ENCODE measurements at places on chromosomes 1 and 21.

DNA sequence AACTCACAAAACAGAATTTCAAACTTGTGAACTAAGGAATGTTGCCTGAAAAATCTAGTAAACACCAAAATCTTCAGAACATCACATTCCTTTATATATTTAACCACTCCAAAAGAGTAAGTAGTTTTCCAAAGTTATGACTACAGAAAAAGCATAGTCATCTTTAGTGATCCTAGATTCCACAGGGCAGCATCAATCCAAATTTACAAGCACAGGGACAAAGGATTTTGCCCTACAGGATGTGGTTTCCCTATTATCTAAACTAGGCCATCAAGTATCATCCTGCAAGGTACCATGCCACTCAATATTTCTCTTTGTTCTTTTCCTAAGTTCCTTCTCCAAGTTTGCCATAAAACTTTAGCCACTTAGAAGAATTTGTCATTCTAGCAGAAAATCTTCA is 33.0 kb downstream of the COP1 start:
- no peak for DNase-seq

DNA sequence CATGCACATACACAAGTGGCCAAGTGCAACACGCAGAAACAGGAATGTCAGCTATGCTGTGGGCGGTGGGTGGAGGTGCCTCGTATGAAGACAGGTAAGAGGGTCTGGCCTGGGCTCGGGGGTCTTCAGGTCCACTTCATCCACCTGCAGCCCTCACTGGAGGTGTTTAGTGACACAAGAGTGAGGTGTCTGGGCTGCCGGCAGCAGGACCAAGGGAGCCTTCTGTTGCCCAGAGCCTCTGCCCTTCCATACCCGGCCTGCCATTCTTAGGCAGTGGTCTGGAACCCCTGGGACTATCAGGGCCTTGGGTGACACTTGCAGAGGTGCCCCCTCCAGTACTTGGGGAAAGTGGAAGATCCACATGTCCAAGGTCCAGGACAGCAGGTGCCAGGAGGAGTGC is 21.7 kb upstream of the ACTRT2 start:
- DNase-seq: no peak

- no peak for DNase-seq
Measured at GRCh38 chr1:47722101-47722500, 275.1 kb downstream of the TRABD2B start.

GRCh38 chr1:178847396-178847849 is 23.5 kb downstream of the ANGPTL1 start:
- DNase-seq: no peak

- DNase-seq: no peak
Measured at GRCh38 chr1:171116676-171117075, 26.0 kb downstream of the FMO3 start.

DNA sequence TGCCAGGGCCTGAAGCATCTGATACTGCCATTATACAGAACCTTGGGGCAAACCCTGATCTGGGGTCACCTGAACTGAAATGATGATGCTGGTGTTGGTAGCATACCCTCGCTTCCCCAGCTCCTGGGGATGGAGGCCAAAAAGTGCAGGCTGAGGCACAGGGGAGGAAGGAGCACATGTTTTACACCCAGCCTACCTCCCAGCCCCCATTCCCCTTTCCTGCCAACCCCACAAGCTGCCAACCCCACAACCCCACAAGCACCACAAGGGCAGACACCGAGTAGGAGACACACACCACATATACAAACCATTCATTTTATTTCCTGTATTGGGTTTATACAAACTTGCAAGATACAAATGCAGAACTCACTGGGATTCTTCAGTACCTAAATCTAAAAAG is 4.8 kb upstream of the GOLT1A start:
- no peak for DNase-seq

- DNase-seq: no peak
Measured at GRCh38 chr1:156400191-156400935, 31.4 kb downstream of the RHBG start.

GRCh38 chr1:206897175-206897574 is at the start of gene IL24:
IL24 (plus strand) TSS chr1:206897443; CDS start chr1:206897833, 390 bp downstream.
- DNase-seq: no peak

DNA sequence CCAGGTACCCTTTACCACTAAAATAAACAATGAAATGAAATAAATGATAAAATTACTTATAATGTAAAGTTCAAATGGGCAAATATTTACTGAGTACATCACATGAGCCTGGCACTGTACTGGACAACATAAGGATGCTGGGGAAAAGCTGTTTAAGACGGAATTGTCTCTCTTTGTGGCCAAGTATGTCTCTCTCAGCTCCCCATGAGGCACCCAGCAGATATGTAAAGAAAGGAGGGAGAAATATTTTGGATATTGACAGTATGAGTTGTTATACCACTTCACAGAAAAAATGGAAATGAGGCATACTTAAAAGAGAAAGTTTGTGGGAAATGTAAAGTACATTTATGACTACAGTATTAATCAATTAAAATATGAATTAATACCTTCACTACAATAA is 1.0 kb upstream of the TNFSF4 start:
- no peak for DNase-seq

DNA sequence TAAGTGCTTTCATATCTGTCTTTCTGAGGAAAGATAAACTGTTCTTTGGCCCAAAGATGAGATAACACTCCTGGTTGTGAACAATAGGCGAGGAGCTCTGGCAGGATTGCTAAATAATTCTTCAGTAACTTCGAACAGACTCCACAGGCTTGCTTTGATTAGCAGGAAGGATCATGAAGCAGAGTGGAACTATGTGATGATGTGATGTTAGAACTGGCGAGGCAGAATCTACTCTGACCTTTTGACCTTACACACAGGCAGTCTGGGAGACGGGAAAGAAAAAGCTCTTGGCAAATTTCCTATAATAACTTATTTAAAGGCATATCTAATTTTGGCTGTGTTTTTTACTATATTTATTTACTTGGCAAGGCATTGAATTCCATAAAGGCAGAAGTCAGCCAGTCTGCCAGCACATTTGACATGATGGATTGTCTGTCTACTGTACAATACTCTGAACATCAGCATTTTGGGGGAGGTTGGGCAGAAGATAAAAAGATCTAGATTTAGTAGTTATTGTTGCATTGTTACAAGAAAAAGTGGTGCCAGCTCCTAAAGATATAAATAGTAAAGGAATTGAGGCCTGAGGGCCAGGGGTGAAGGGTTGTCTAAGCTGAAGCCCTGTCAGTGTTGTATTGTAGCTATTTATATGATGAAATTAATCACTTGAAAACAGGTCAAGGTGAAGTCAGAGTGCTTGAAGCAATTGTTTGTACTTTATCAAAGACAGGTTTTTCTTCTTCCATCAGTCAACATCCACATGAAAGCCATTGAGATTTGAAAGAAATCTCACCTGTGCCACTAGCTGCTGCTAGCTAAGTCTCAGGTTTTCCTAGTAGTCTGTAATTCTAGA is 708.8 kb downstream of the LTN1 start:
- no peak for DNase-seq

- no peak for DNase-seq
Measured at GRCh38 chr1:56837244-56837939, 17.2 kb upstream of the C8A start.

DNA sequence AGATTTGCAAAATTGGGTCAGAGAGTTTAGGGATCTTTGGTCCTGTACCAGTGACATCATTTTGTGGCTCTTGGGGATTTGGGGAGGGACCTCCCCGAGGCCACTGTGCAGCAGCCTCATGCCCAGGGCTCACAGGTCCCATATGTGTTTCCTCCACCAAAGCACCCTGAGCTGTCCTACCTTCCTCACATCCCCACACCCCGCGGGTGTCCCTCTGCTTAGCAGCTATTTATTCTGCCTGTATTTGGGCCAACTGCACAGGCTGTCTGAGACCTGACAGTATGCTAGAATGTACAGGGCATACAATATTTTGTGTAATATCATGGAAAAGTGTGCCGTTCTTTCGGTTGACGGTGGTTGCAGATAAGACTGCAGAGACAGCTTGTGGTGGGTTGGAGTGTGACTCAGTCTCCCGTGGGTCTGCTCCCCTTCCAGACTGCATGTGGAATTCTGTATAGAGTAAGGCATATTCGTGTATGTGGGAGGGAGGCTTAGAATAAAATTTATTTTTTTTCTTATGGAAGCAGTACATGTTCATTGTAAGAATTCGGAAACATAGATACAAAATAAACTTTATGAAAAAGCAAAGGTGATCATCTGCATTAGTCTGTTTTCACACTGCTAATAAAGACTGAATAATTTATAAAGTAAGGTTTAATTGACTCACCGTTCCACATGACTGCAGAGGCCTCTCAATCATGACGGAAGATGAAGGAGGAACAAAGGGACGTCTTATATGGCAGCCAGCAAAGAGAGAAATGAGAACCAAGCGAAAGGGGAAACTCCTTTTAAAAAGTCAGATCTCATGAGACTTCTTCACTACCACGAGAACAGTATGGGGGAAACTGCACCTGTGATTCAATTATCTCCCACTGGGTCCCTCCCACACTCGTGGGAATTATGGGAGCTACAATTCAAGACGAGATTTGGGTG is 84.4 kb downstream of the ADARB1 start:
- no peak for DNase-seq

GRCh38 chr1:27594564-27595510 is 9.1 kb downstream of the AHDC1 start:
- no peak for DNase-seq

GRCh38 chr1:205660361-205660760 is 19.9 kb downstream of the SLC45A3 start:
- DNase-seq: no peak

DNA sequence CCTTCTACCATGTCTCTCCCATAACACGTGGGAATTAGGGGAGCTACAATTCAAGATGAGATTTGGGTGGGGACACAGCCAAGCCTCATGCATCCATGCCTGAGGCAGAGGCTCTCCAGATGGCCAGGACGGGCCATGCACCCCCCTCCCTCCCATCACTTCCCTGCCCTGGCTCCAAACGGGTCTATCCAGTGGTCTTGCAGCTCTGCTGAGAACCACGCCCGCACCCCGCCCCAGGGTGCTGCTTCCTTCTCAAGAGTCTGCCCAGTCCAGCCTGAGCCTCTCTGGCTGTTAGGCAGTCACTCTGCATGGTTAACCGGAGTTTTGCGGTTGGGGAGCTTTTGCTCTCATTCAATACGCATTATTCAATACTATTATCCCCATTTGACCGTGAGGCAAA is 131.5 kb upstream of the TMEM51 start:
- DNase-seq: no peak

All from GM12891 (cell line).